Stimulated activated CD4-positive, alpha-beta T cell treated with anti-CD3 and anti-CD28 coated beads, Interleukin-12 subunit alpha, Interleukin-12 subunit beta, amount 100 ng/mL, for 4 hours (primary cell): ENCODE measurements at places on chromosomes 16 and 17.

GRCh38 chr16:24288516-24288915, 32.4 kb downstream of the CACNG3 start:
- DNase-seq = no peak

DNA sequence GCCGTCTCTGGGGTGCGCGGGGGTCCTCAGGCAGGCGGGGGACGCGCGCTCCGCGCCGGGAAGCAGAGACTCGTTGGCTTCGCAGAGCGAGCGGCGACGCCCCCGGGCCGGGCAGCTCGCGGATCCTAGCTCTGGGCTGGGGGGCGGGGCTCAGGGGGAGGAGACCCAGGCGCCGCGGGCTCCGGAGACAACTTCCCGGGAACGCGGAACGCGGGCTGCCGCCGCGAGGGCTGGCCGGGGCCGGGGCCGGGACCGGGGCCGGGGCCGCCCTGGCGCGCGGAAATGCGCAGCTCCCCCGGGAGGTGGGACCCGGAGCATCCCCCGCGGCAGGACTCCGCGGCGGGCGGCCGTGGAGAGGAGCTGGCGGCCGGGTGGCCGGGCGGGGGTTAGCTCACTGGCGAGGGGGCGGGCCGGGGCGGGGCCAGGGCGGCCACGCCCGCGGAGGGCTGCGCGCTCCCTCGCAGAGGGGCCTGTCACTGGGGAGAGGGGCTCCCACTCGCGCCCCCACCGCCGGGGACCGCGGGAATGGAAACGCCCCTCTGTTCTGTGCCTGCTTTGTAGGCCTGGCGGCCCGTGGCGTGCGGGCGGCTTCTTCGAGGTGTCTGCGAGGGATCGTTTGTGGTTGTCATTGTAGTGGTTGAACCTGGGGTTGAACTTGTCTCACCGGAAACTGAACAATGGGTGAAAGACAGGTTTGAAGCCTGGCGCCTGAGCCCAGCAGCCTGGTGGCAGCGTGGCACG, at the start of gene GAS7:
Gene GAS7 (minus strand): TSS at position 98 of the 741 bp plus-strand sequence.
- peak; percentile 17 for DNase-seq

- DNase-seq = no peak
Observed at GRCh38 chr16:57923418-57923817, 47.5 kb downstream of the CNGB1 start.

DNA sequence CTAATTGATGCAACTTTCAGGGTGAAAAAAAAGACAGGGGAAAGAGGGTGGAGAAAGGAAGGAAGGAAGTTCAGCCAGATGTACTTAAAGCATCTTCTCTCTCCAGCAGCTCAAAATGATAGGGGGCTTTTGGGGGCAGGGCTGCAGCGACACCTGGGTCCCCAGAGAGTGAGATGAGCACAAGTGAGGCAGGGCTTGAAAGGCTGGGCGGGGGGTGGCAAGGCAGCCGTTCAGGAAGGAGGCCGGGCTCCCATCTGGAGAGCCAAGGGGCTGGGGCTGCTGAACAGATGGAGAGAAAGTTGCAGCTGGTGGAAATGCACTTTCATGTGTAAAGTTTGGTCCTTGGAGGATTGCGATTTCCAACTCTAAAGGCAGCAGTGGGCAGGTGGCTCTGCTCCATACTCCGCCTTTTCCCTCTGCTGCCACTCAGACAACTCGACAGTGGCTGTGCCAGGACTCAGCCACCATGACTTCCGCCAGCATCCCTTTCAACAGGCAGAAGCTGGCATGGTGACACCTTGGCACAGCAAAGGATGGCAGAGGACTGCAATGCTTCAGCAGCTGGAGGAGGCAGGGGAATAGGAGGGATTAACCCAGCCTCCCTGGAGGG, 7.7 kb downstream of the SLC35B1 start:
- no peak for DNase-seq

- no peak for DNase-seq
Observed at GRCh38 chr16:73949574-73950320, 346.9 kb upstream of the PSMD7 start.

- no peak for DNase-seq
Observed at GRCh38 chr17:44904001-44904984, 5.0 kb upstream of the EFTUD2 start.

- no peak for DNase-seq
Observed at GRCh38 chr17:65584604-65585521, 23.4 kb upstream of the AXIN2 start.

GRCh38 chr16:67399218-67399733, 6.0 kb upstream of the TPPP3 start:
- DNase-seq = peak; percentile 55

GRCh38 chr16:16164243-16164642, 59.1 kb downstream of the ABCC6 start:
- DNase-seq = no peak

- DNase-seq = no peak
Observed at GRCh38 chr17:48416971-48417370, 13.0 kb downstream of the SKAP1 start.

GRCh38 chr16:65622871-65623270, 501.0 kb upstream of the CDH11 start:
- DNase-seq = no peak

DNA sequence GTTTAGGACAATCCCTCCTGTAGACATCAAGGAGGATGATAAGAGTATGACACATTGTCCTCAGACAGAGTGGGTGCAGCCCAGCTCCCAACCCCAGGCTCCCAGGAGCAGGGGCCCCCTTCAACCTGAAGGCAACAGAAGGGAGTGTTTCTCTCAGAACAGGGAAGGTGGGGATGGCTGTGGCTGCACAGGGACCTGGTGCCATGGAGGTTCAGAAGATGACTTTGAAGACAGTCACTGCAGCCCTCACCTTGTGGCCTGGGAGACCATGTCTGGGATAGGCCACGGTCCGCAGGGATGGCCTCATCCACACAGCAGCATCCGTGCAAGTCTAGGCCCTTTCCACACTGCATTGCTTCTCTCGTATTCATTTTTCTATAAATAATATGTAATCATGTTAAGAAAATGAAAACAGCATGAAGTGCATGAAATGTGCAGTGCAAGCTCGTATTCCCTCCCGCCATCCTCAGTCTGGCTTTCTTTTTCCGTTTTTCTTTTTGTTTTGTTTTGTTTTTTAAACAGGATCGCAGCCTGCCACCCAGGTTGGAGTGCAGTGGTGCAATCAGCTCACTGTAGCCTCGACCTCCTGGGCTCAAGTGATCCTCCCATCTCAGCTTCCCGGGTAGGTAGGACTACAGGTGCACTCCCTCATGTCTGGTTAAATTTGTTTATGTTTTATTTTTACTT, 71.1 kb downstream of the METRNL start:
- no peak for DNase-seq
